C1 segment of cervical spinal cord (tissue), 14 donors: ENCODE measurements at places on chromosomes 6 and 20.

DNA sequence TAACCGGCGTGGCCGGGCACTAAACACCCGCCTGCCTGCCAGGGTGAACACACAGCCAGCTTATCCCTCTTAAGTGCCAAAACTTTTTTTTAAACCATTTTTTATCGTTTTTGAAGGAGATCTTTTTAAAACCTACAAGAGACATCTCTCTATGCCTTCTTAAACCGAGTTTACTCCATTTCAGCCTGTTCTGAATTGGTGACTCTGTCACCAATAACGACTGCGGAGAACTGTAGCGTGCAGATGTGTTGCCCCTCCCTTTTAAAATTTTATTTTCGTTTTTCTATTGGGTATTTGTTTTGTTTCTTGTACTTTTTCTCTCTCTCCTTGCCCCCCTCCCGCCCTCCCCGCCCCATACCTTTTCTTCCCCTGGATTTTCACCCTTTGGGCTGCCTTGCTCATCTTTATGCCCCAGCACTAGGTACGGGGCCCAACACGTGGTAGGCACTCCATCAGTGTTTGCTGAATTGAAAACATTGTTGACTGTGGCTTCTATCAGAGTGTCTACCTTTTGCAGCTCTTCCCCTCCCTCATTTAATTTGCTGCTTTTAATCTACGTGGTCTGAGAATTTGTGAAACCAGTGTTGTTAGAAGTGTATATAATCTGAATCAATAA lies 1.5 kb downstream of the ZCCHC3 start:
- no peak for DNase-seq

DNA sequence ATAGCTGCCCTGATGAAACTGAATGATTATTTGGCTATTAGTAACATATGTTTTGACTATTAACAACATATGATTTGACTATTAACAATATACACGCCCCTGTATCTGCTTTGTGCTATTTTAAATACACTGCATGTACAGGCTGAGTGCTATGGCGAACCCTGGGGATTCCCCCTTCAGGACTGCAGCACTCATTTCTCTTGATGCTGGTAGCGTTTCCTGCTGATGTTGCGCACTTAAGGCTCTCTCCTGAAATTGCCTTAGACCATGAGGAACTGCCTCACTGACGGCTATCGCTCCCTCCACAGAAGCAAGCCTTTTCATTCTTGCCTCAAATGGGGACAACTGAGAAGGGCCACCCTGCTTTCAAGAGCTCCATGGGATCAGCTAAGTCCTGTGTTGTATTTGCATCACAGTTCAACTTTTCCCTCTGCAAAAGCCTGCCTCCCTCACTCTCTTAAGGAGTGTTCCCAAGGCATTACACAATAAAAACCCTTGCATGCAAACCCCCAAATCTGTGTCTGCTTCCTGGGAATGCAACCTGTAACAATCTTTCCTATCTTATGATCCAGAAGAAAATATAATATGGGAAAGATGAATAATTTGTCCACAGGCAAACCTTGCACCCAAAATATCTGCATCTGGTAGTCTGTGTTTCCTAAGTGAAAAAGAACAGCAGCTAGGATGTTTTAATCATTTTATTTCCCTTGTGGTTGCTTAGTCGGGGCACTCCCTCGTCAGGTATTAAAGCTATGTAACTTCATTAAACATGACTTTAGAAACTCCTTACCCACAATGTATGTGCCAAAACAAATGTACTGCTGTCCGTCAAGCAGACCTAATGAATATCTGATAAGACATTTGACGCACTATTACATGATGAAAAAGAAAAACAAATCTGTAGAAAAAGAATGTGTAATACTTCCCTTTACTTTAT lies 456.4 kb downstream of the COL12A1 start:
- no peak for DNase-seq

DNA sequence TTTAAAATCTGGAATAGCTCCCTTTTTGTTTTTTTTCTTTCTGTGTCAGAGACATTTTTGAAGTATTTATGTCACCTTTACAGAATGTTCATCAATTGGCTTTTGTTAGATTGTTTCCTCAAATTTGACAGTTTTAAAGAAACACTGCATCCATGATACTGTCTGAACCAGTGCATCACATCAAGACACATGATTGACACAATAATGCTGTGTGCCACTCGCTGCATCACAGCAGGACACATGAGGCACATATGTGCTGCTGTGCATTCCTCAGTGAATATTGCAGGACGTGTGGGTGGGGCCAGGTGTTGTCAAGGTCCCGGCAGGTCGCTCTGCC lies 37.4 kb downstream of the ERMARD start:
- DNase-seq, result no peak

- no peak for DNase-seq
Observed at GRCh38 chr6:72620871-72621290, 983 bp upstream of the KCNQ5 start.

- DNase-seq, result no peak
Observed at GRCh38 chr6:111565326-111566221, 40.1 kb downstream of the TRAF3IP2 start.

DNA sequence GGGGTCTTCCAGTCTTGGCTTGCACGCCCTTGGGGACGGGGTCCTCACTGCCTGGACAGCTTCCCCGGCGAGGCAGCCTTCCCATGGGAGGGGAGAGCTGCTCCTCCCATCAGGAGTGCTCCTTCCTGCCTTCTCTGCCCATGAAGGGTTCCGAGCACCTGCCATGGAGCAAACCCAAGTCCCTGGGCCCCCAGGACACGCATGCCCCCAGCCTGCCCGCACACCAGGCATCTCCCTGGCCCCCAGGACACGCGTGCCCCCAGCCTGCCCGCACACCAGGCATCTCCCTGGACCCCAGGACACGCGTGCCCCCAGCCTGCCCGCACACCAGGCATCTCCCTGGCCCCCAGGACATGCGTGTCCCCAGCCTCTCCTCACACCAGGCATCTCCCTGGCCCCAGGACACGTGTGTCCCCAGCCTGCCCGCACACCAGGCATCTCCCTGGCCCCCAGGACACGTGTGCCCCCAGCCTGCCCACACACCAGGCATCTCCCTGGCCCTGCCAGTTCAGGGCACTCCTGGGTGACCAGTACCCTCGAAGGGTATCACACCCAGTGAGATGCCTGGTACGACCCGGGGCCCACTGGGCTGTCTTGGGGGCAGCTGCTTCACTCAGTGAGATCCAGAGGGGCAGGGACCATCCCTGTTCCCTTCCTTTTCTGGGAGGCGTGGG lies 21.7 kb downstream of the COL20A1 start:
- DNase-seq, result no peak

GRCh38 chr20:17712708-17713107 lies 12.9 kb downstream of the BANF2 start:
- DNase-seq, result no peak

GRCh38 chr6:41708856-41709255 lies 26.6 kb downstream of the TFEB start:
- no peak for DNase-seq

- DNase-seq, result no peak
Observed at GRCh38 chr6:125974214-125974866, 12.0 kb upstream of the TRMT11 start.

DNA sequence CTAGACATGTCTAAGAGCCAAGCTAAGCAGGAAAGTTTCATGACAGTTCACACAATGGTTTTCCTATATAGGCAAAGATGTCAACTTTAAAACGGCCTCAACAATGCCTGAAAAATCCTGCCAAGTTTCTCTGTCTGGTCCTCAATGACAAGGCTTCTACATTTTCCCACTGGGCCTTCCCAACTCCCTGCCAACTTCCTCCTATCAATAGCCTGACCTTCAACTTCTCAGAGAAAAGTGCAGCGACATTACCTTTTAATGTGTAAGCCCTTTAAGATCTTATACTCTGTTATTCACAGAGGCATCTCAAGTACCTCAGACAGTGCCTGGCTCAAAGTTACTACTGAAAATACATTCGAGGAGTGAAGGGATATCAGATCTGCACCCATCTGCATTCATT lies 56.2 kb upstream of the BTBD3 start:
- no peak for DNase-seq

DNA sequence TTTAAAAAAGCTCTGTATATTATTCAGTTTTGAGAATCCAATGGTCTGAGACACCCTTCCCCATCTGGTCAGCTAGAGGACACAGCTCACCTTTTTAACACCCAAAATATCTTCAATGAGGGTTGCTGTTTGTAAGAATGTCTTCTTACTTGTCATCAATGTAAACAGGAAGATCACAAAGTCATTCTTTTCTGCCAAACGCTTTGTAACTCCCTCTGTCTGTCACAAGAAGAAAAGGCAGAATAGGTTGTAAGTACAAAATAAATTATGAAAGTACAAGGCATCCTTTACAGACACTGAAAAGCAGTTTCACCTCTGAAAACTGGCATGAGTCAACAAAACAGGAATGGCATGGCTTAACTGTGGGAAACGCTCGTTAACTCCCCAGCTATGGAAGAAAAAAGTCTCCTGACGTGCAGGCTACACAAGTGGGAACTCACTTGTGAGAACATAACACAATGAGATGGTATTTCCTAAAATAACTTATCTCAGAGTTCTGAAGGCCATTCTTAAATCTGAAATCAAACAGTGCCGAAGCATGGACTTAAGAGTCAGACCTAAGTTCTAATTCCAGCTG lies 42.7 kb downstream of the TRPC4AP start:
- DNase-seq, result no peak

- no peak for DNase-seq
Observed at GRCh38 chr6:110595112-110595511, 118.7 kb upstream of the SLC22A16 start.

- DNase-seq, result no peak
Observed at GRCh38 chr6:67889682-67889995, 745.4 kb upstream of the ADGRB3 start.

- DNase-seq, result no peak
Observed at GRCh38 chr20:46402331-46402811, 4.0 kb downstream of the ELMO2 start.

DNA sequence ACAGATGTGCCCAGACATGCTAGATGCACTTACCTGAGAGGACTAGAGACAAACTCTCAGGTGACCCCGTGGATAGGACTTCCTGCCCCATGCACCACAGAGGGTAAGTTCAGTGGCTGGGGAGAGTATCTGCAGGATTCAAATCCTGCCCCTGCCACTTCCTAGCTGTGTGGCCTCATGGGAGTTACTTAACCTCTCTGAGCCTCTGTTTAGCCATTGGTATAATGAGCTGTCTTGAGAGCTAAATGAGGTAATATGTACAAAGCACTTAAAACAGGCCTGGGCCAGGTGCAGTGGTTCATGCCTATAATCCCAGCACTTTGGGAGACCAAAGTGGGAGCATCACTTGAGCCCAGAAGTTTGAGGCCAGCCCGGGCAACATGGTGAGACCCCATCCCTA lies 59.3 kb downstream of the GRM4 start:
- DNase-seq, result no peak

- DNase-seq, result peak; percentile 84
Observed at GRCh38 chr20:31712564-31713311, 9.9 kb downstream of the BCL2L1 start.

GRCh38 chr6:66638518-66638917 lies 931.5 kb upstream of the EYS start:
- no peak for DNase-seq

DNA sequence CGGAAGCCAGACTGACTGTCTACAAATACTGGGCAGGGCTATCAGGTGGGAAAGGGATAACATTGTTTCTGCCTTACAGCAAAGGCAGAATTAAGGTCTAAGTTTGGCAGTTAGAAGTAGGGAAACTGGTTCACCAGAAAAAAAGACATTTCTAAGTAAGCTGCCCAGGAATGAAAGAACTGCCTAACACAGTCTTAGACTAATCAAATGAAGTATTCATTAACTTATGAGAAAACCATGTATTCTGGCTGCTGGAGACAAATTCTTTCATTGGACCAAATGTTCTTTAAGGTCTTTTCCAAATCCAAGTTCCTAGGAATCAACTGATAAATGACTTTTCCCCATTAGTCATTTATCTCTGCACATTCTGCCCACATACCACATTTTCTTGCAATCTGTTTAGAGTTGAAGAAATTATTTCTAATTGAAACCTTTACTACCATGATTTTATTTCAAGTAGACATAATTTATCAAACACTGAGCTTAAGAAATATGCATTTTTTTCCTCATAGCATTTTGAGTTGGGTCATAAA lies 120.3 kb upstream of the OGFRL1 start:
- DNase-seq, result no peak

- no peak for DNase-seq
Observed at GRCh38 chr6:149313070-149313469, 4.4 kb upstream of the TAB2 start.

- no peak for DNase-seq
Observed at GRCh38 chr6:12200015-12200564, 90.1 kb upstream of the EDN1 start.

DNA sequence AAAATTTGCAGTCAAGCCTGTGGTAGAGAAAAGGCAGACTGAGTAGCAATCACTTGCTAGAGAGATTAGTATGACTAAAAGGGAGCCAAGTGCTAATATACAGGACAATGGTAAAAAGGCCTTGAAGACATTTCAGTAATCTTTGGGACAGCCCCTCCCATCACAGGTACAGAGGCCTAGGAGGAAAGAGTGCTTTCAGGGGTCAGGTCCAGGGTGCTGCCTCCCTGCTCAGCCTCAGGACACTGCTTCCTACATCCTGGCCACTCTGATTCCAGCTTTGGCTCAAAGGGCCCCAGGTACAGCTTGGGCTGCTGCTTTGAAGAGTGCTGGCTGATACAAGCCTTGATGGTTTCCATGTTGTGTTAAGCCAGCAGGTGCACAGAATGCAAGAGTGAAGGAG lies 543.5 kb downstream of the MMUT start:
- DNase-seq, result no peak

DNA sequence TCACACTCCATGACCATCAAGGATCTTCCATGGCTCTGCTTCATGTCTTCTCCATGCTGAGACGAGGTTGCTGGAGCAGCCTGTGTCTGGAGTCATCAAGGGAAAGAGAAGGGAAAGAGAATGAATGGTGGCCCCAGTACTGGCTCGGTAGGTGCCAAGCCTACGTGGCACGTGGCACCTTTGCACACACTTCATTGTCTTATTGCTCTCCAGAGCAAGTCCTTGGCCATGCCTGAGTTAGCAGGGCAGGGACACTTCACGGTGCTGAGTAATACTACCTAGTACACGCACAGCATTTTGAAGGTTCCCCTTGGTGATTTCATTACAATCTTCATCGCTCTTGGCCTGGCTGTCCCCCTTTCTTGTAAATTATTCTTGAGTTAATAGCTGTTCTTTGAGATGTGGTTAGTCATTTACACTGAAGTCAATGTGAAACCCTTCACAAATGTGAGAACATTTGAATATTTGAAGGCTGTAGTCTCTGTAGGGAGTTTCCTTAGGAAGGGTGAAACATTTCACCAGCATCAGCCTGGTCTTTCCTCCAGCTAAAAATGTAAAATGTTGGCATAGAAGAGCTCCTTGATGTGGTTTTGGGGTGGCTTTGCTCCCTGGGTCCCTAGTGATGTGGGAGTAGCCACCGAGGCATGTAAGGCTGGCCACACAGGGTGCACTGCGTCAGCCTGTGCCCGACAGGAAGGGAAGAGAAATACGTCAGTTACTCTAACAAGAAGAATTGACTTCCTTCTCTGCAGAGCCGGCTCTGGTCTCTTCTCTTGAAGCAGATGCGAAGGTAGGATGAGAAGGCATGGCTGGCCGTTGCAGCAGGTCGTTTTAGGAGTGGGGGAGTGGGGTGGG lies at the start of gene SYTL3:
SYTL3 (plus strand) TSS at position 766 of the 855 bp plus-strand sequence. CDS start 13,215 bp downstream, outside the sequence.
- no peak for DNase-seq
